ENCODE measurements at places on chromosomes 1 and 21. TPM values are rescaled to one million over a fixed set of nuclear protein-coding genes. Genes with fewer than 3 reads are reported as not detected.

- ATAC-seq = no peak
- no peaks in the 10 kb centered on the region for H3K36me3 ChIP-seq
- H3K4me3 ChIP-seq = no peak overlapping the region
- H3K27ac ChIP-seq = no peak overlapping the region
- H3K27me3 ChIP-seq = no peaks in the 10 kb centered on the region
Measured at GRCh38 chr1:210695026-210695425, 366.3 kb downstream of the HHAT start.

GRCh38 chr1:117959364-117959763 is 29.8 kb downstream of the WDR3 start:
- no peak overlapping the region for H3K4me3 ChIP-seq
- H3K36me3 ChIP-seq = peaks cover 91% of the 10 kb centered on the region
- H3K27ac ChIP-seq = no peak overlapping the region
- no peaks in the 10 kb centered on the region for H3K27me3 ChIP-seq
- peaks cover 6% of the 10 kb centered on the region for H3K4me1 ChIP-seq

- peaks cover 32% of the 10 kb centered on the region for H3K36me3 ChIP-seq
- no peaks in the 10 kb centered on the region for H3K27me3 ChIP-seq
- peaks cover 27% of the 10 kb centered on the region for H3K4me1 ChIP-seq
- peak overlapping the region; percentile 64 for H3K27ac ChIP-seq
Measured at GRCh38 chr1:27339213-27339612, 2.6 kb upstream of the SYTL1 start.

- H3K27me3 ChIP-seq = peaks cover 14% of the 10 kb centered on the region
- H3K36me3 ChIP-seq = no peaks in the 10 kb centered on the region
- H3K4me1 ChIP-seq = no peaks in the 10 kb centered on the region
- no peak overlapping the region for H3K4me3 ChIP-seq
- no peak for ATAC-seq
- no peak overlapping the region for H3K27ac ChIP-seq
Measured at GRCh38 chr1:152495066-152495675, 15.4 kb upstream of the LCE5A start.

LCE6A gene
- not detected for total RNA-seq

IGFN1 gene
- total RNA-seq = not detected

GJA5 gene
- total RNA-seq = not detected
